ENCODE measurements at places on chromosomes 16 and 17.

- DNase-seq = no peak
Observed at GRCh38 chr16:354971-355461, 2.5 kb upstream of the AXIN1 start.

DNA sequence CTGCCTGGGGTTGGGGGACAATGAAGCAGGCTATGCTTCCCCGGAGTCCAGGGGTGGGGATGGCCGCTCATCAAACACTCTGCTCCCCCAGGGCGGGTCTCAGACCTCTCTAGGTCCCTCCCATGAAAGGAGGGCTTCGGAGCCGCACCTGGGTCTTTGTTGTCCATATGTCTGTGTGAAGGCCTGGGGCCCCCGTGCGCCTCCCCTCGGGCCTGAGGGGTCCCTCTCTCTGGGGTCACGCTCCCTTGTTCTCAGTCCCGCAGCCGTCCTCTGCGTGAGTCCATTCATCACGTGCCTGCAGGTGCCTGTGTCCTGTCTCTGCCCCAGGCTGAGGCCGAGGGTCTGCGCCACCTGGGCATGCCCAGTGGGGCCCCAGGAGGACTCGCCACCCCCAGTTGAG, 15.6 kb downstream of the BAHCC1 start:
- DNase-seq = no peak

DNA sequence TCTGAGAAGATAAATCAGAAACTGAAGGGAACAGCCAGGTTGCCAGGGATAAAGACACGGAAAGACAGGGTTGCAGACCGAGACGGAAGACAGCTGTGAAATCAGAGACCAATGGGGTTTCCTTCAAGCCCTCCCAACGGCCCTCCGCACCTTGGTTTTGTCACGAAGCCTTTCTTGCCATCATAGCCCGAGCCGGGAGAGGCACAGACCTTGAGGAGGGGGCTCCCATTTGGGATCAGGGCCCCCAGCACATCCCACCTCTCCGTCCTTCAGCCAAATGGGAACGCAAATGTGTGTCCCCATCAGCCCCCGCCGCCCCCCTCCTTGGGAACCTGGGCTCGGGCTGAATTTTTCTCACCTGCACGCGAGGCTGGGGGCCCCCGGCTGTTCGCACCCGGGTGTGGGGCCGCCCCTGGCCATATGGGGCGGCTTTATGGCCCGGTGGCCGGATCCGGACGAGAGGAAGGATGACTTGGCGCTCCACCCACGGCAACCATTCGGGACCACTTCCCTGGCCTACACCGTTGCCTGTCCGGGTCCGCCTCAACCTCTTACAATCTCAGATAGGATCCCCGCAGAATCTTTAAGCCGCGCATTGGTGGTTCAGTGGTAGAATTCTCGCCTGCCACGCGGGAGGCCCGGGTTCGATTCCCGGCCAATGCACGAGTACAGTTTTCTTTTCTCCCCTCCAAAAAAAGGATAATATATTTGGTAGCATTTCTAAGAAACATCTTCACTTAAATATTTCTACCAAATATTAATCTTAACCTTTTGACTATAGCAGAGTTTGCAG, 1.4 kb upstream of the HES7 start:
- peak; percentile 81 for DNase-seq

- no peak for DNase-seq
Observed at GRCh38 chr17:58534331-58534730, 19.9 kb upstream of the MTMR4 start.

- no peak for DNase-seq
Observed at GRCh38 chr16:23465179-23465578, 12.2 kb upstream of the COG7 start.

DNA sequence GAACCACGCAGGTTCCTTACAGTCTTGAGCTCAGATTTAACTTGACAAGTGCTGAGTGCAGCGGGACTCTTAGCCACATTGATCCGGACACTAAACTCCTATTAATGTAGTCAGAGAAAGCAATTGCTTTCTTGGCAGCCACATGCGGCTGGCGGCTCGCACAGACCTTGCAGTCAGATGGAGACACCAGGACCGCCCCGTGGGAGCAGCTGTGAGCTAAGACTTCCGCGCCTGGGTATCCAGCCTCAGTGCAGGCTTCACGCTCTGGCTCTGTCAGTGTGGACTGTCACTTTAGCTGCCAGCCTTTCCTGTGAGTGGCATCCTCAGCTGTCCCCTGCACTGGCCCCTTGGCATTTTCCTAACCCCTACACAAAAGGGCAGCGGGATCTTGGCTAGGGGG, 80.9 kb upstream of the NLRP1 start:
- DNase-seq = no peak

DNA sequence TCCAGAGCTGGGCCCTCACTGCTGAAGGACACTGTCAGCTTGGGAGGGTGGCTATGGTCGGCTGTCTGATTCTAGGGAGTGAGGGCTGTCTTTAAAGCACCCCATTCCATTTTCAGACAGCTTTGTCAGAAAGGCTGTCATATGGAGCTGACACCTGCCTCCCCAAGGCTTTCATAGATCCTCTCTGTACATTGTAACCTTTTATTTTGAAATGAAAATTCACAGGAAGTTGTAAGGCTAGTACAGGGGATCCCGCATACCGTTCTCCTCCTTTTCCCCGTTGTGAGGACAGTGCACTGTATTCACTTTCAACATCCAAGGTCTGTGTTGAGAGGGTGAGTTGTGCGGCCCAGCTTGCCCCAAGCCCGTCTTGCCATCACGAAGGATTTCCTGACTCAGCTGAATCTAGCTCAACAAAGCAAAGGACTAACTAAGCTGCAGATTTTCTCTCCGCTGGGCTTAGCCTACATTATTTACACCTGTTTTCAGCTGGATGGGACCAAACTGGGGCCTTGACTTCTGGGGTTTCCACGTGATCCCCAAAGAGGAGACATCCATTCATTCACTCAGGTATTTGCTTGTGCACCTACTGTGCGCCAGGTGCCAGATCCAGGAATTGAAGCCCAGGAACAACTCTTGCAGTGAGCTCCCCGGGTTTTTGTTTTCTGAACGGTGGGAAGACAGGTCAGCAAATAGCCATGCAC, 5.2 kb upstream of the TMEM235 start:
- DNase-seq = no peak

- no peak for DNase-seq
Observed at GRCh38 chr16:56894331-56894917, 29.4 kb downstream of the SLC12A3 start.

DNA sequence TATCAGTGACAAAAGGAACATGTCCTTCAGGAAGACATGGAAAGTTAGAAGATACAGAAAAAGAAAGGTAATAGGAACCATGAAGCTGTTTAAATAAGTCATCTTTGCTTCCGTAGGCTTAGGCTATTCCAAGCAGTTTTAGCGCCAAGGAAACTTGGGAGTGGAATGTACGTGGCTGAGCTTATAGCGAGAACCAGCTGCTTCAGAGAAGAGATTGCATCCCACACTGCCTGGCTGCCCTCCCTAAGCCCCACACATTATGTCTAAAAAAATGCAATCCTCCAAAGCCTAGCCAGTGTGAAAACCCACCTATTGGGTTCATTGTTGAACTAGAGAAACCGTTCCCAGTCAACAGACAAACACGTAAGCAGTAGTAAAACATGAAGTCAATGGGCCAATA, 149.9 kb downstream of the SLC39A11 start:
- DNase-seq = no peak

DNA sequence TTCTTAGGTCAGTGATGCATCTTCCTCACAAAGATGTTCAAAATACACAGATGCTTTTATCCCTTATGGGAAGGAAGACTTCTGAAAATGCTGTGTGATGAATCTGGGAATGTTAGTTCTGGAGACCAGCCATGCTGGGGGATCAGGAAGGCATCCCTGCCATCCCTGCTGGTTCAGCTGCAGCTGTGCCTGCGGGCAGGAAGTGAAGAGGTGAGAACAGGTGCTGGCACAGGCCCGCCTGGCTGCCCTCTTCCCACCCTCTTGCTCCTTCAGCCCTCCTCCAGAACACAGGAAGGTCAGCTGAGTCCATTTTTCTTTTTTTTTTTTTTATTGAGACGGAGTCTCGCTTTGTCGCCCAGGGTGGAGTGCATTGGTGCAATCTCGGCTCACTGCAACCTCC, 15.2 kb downstream of the RAB11FIP3 start:
- no peak for DNase-seq

- DNase-seq = no peak
Observed at GRCh38 chr17:77398274-77398673, 257.5 kb downstream of the SEC14L1 start.

DNA sequence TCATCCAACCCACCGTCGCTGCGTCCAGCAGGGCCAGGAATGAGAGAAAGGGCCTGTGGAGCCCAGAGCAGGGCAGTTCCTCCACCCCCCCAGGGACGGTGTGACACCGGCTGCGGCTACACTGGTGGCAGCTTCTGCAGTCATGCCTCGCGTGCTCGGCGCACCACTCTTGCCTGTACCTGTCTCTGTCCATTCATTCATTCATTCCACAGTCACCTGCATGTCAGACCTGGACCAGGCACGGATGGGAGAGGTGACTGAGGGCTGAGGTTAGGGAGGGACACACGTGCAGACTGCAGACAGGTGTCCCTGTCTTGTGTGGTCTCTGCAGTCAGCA, 27.3 kb downstream of the ENDOV start:
- no peak for DNase-seq

GRCh38 chr17:14204084-14204483, 32.6 kb downstream of the CDRT15 start:
- DNase-seq = no peak

DNA sequence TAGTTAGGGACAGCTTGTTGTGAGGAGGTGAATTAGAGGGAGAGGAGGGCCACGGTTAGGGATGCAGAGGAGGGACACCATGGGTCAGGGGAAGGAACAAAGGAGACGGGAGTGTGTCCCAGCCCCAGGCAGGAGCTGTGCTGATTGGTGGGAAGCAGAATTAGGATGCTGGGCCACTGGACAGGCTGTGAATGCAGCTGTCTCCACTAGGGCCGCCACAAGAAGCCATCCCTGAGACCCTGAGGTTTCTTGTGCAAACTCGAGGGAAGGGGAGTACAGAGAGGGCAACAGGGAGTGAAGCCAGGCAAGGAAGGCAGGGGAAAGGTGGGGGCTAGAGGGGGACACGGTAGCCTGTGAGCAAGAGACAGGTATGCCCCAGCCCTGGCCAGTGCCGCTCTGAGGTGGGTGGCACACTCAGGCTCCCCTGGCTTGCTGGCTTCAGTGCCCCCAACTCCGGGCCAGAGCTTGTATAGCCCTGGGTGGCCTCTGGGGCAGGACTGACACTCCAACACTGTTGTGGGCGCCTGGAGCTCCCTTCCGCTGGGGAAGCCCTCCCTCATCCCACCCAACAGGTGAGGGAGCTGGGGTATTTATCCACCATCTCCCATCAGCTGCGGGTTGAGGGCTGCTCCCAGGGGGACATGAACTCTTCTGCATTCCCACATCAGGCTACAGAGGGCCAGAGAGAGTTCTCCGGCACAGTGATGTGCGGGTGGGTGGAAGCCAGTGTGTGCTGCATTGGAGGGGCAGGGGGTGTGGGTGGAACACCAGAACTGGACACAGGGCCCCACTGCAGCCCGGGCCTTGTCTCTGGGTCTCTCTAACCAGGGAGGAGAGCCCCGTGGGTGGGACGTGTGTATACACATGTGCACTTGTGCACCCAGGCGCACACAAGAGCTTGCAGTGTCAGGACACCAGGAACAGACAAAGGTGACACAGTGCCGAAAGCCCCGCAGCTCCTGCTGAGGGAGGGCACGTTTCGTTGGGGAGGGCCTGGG, 8.3 kb upstream of the SPPL2C start:
- DNase-seq = no peak

DNA sequence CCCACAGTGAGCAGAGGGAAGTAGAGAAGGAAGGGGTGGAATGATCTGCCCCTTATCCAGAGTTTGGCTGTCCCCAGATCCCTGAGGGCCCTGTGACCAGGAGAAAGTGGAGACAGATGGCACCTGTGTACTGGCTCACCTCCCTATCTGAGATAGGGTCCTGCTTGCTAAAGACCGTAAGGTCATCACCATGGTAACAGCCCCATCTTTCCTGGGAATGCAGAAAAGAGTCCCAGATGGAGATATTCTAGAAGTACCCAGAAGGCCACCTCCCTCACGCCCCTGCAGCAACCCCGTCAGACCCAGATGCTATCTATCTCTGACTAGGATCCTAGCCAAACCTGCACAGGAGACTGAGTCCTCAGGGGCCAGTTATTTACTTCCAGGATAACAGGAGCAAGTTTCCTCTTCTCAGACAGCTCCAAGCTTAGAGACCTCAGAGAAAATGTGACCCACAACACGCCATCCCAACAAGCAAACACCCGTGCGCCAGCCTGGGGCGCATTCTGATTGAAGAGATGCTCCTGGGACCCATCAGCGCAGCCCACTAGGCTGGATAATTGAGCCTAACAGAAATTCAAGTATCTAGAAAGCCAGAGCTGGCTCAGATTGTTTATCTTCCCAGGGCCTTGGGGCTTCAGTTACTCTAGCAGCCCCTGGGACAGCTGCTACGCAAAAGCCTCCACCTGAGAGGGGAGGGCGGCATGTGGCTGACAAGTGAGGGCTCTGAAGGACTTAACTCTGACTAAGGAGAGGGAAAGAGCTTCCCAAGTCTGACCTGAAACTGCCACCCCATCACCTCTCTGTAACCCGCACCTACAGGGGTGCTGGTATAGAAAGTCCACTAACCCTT, 1.9 kb downstream of the ORMDL3 start:
- DNase-seq = no peak

All from suppressor macrophage treated with lipopolysaccharide for 4 hours (primary cell).